ENCODE measurements at places on chromosomes 13 and 19.

- DNase-seq: no peak
Observed at GRCh38 chr19:28330831-28331230, 882.1 kb downstream of the UQCRFS1 start.

- DNase-seq: no peak
Observed at GRCh38 chr13:114045113-114045735, 71.3 kb upstream of the C13orf46 start.

- no peak for DNase-seq
Observed at GRCh38 chr13:101111894-101112293, 304.4 kb downstream of the NALCN start.

DNA sequence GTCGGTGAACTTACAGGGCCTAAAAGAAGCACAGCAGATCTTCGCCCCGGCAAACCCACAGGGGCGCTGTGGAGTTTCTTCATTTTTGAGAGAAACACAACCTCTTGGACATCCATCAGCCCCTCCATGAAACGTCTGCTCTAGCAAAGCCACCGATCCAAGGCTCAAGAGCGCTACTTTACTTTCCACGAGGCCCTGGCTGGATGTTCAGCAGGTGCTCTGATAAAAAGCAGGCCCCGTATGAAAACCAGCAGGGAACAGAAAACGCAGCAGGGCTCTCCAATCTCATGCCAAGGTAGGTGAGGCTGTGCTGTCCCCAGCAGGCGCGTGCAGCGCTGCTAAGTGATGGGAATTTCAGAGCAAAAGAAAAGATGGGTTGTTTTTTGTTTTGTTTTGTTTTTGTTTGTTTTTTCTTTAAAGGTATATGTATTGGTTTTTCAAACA, 86.7 kb downstream of the IRS2 start:
- DNase-seq: no peak

DNA sequence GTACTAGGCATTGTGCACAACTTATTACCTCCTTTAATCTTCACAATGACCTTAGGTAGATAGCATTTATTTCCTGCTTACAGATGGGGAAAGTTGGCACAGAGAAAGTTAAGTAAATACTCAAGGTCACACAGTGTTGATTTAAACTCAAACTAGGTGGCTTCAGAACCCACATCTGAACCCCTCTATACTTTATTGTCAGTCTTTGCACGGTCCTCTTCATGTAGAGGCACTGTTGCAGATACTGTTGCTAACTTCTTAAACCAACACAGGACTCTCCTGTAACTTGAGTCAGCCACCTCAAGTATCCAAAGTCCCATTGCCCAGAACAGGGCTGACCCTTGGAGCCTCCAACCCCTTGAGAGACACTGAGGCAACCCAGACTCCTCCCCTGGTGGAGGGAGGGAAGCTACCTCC, 48.8 kb downstream of the FRY start:
- no peak for DNase-seq

DNA sequence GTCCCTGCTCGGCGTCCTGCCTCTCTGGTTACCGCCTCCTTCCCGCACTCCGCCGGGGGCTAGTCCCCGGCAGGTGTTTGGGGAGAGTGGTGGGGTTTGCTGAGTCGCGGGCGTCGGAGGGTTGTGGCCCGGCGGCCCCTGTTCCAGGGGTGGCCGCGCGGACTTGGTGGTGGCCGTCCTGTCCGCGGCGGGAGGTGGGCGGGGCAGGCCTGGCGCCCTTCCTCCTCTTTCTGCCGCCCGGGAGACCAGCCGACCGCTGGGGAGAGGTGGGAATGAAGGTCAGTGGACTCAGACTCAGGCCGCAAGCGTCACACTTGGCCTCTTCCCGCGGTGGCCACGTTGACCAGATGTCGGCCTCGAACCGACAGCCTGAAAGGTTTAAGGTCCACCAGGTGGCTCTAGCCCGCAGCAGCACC, 61.8 kb downstream of the ZNF723 start:
- DNase-seq: no peak

DNA sequence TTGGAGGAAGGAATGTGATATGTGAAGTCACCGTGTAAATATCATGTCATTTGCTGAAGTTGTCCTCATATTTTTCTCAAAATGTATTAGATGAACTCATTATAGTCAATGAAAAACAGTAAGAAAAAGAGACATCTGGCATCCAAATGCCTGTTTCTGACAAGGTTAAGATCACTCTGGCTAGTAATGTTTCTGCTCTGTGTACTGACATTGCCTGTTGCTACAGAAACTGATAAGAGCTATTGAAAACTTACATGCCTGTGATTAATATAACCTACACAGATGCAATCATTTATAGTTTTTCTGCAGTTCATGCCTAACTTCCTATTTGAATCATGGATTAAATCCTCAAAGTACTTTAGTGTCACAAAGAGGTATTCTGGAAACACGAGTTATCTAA, 249.8 kb downstream of the NBEA start:
- DNase-seq: no peak

- DNase-seq: no peak
Observed at GRCh38 chr19:40465025-40465556, 454 bp downstream of the BLVRB start.

- DNase-seq: no peak
Observed at GRCh38 chr19:53871454-53871853, 3.8 kb downstream of the MYADM start.

DNA sequence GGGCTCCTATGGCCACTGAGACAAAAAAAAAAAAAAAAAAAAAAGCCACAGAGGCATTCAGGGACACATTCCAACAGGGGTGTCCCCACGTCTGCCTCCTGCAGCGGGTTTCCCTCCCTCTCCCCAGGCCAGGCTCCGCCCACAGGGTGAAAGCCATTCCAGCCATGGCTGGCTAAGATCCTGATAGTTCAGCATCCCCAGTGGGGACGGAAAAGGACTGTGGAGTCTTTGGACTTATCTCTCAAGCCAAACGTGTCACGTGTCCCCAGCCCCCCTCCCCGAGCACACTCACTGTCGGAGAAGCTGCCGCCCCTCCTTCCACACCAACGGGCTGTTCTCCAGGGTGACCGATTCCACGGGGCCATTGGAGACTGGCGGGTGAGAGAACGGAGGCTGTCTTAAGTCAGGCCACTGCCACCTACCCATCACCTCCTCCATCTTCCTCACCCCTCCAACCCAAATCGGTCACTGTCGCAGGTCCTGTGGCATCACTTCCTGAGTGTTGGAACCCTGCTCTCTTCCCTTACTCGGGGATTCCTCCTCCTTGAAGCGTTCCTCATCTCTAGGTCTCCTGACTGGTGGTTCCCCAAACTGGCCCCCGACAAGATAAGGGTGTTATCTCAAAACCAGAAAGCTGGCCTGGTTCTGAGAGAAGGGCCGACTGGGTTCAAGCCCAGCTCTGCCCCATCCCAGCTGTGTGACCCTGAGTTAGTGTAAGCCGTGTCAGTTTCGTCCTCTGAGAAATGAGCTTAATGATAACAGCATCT, 9.1 kb upstream of the FKRP start:
- DNase-seq: no peak

DNA sequence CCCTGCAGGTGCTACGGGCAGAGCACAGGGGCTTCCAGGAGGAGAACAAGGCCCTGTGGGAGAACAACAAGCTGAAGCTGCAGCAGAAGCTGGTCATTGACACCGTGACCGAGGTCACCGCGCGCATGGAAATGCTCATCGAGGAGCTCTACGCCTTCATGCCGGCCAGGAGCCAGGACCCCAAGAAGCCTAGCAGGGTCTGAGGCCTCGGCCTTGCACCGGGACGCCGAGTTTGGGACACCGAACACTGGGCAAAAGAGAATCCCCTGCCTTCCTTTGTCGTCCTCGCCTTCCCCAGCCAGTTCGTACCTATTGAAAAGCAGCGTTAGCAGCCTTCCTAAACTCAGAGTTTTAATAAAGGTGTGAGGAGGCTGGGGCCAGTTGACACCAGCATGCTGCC, 12.1 kb downstream of the CBY2 start:
- DNase-seq: no peak

DNA sequence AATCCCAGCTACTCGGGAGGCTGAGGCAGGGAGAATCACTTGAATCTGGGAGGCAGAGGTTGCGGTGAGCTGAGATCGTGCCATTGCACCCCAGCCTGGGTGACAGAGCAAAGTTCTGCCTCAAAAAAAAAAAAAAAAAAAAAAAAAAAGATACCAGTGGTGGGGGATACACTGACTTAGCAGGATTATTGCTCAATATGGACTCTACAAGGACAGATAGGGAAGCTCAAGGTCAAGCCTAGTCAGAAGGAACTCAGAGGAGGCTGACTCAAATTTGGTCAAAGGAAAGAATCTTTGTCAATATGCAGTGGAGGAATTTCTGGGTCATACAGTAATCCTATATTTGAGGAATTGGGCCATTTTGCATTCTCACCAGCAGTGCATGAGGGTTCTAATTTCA, 6.7 kb upstream of the DIAPH3 start:
- no peak for DNase-seq

Data from cardiac septum (tissue), 1 donor.